Neural progenitor cell (in vitro differentiated cells): ENCODE measurements at places on chromosomes 6 and 20. TPM values are rescaled to one million over a fixed set of nuclear protein-coding genes. Genes with fewer than 3 reads are reported as not detected.

UBE2C gene
- 325 and 442 TPM in 2 replicates for total RNA-seq

GRCh38 chr6:72132851-72133250, 246.5 kb downstream of the RIMS1 start:
- H3K36me3 ChIP-seq = no peaks in the 10 kb centered on the region
- no peaks in the 10 kb centered on the region for H3K4me1 ChIP-seq
- H3K27ac ChIP-seq = no peak overlapping the region
- no peak overlapping the region for H3K4me3 ChIP-seq

- H3K4me1 ChIP-seq = peaks cover 43% of the 10 kb centered on the region
- no peak overlapping the region for H3K4me3 ChIP-seq
- no peak overlapping the region for H3K27ac ChIP-seq
- H3K27me3 ChIP-seq = no peaks in the 10 kb centered on the region
- no peak for DNase-seq
- no peaks in the 10 kb centered on the region for H3K36me3 ChIP-seq
These were observed 17.2 kb upstream of the DST start for GRCh38 chr6:56659721-56660380.

GRCh38 chr20:62996596-62996982, 10.2 kb downstream of the BHLHE23 start:
- no peak overlapping the region for H3K27ac ChIP-seq
- no peak overlapping the region for H3K4me3 ChIP-seq
- H3K36me3 ChIP-seq = no peaks in the 10 kb centered on the region
- DNase-seq = no peak
